ENCODE measurements at places on chromosomes 3 and 15. TPM values are rescaled to one million over a fixed set of nuclear protein-coding genes. Genes with fewer than 3 reads are reported as not detected.
A peak's percentile ranks its signal among the peaks of the same experiment; 100 is the strongest.

CATSPER2 gene
- total RNA-seq: 1.2 TPM

RHO gene
- total RNA-seq: not detected

CFAP91 gene
- total RNA-seq: 0.44 TPM

NMNAT3 gene
- 10.7 TPM for total RNA-seq

SEC62 gene
- total RNA-seq: 76.5 TPM

DNA sequence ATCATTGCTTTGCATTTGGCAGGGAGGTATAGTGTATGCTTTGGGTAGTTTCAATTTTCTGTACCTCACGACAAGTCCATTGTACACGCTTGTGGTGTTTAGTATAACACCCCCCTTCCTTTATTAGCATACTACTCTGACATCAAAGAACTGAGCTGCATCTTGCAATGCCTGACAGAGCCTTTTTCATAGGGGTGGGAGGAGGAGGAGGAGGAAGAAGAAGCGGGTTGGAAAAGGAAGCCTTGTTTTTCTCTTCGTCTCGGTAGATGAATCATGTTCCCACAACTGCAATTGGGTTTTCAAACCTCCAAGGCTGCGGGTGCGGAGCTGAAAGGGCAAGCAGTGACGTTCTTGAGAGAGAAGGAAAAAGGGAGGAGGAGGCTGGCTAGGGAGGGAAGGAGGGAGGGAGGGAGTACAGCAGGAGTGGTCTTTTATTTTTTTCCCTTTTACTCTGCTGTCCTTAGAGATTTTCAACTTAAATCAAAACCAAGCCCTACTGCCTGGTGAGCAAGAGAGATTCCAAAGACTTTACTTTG is 175.7 kb downstream of the KLHL25 start:
- H3K4me1 ChIP-seq: peaks cover 100% of the 10 kb centered on the region
- no peaks in the 10 kb centered on the region for H3K36me3 ChIP-seq
- peak overlapping the region; percentile 83 for H3K27ac ChIP-seq
- DNase-seq: peak; percentile 74
- no peaks in the 10 kb centered on the region for H3K27me3 ChIP-seq

DNA sequence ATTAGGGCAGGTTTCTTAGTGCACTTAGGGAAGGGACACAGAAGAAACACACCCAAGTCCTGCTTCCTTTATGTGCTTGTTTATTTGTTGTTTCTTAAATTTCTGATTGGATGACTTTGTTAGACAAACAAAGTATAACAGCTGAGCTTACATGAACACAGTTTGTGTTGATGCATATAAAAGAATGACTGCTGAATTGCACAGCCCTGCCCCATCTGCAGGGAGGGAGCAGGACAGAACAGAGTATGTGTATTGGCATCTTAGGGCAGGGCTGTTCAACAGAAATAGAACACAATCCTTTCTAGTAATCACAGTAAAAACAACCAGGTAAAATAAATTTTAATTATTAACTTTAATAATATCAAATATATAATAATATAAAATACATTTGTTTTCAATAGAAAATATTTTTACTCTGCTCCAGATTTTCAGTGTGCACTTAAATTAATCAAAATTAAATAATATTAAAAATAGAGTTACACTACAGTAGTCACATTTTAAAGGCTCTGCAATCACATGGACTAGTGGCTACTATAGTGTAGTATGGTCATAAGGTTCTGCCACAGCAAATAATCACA is 198.4 kb downstream of the ZNF621 start:
- H3K27ac ChIP-seq: no peak overlapping the region
- H3K27me3 ChIP-seq: no peaks in the 10 kb centered on the region
- no peak overlapping the region for H3K4me3 ChIP-seq
- no peaks in the 10 kb centered on the region for H3K36me3 ChIP-seq
- H3K4me1 ChIP-seq: no peaks in the 10 kb centered on the region

DNA sequence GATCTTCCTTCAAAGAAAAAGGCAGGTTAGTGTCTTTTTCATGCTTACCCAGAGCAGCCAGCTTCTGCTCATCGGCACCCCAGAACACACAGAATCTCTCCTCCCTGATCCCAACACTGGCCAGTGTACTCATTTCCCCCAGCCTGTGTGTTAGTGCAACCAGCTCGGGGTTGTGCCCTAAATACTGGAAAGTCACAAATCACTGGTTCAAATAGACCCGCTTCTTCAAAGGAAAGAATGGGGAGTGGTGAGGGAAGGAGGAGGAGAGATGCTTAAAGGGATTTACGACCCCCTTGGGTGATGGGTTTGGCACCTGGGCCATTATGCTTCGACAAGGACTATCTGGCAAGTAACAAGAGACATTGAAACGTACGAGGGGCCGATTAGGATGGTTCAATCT is 114.0 kb downstream of the FOXB1 start:
- no peak for DNase-seq
- no peak overlapping the region for H3K27ac ChIP-seq
- no peak overlapping the region for H3K4me3 ChIP-seq
- no peaks in the 10 kb centered on the region for H3K36me3 ChIP-seq
- no peaks in the 10 kb centered on the region for H3K4me1 ChIP-seq
- peaks cover 86% of the 10 kb centered on the region for H3K27me3 ChIP-seq

DNA sequence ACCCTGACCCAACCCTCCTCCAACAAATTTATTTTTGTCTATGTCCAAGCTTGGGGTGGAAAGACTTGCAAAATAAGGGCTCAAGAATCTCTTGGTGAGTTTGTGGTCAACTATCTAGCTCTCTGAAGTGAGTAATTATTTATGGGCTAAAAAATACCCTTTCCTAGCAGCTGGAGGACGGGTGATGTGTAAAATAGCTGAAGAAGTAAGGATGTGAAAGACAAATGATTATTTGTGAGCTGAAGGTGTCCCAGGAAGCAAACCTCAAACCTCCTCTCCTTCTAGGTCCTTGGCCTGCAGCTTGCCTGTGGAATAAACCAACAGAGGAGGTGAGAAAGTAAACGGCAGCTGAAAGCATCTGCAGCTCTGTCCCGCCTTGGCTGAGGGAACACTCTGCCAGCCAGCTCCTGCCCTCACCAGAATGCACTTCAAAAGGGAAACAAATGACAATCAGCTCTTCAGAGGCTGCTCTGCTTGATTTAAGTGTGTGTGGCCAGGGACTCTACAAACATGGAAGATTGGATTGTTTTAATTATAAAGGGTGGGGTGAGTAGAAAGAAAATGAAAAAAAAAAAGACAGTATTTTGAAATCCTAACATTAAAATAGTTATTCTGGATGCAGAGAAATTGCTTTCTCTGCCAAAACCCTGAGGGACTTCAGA is 60.3 kb downstream of the TM4SF4 start:
- H3K27ac ChIP-seq: peak overlapping the region; percentile 41

DNA sequence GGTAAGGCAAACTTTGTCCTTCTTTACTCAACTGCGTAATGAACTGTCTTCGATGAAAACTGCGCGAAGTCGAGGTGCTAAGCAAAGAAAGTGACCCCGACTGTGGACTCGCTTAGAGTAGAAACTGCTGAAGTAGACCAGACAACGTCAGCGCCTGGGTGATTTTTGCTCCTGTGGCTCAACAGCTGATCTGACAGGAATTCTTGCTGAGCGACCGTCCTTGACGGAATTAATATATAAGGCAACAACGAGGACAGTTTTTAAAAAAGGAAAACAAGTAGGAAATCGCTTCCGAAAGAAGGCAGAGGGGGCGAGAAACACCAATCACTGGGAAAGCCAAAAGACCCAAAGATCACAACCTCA is 541 bp downstream of the RPS27L start:
- H3K27ac ChIP-seq: peak overlapping the region; percentile 97
- H3K4me3 ChIP-seq: peak overlapping the region; percentile 78
- peaks cover 56% of the 10 kb centered on the region for H3K4me1 ChIP-seq
- peaks cover 38% of the 10 kb centered on the region for H3K36me3 ChIP-seq
- DNase-seq: peak; percentile 28
- no peaks in the 10 kb centered on the region for H3K27me3 ChIP-seq

- H3K4me3 ChIP-seq: no peak overlapping the region
- H3K4me1 ChIP-seq: no peaks in the 10 kb centered on the region
- H3K27me3 ChIP-seq: no peaks in the 10 kb centered on the region
These were observed 24.0 kb upstream of the AADAC start for GRCh38 chr3:151789853-151790463.

GRCh38 chr15:58690703-58691102 is 58.8 kb downstream of the ADAM10 start:
- no peaks in the 10 kb centered on the region for H3K36me3 ChIP-seq
- no peak overlapping the region for H3K4me3 ChIP-seq
- no peak overlapping the region for H3K27ac ChIP-seq
- peaks cover 41% of the 10 kb centered on the region for H3K4me1 ChIP-seq
- DNase-seq: no peak

GRCh38 chr3:194521510-194522260 is 34.9 kb upstream of the ATP13A3 start:
- H3K27ac ChIP-seq: no peak overlapping the region
- H3K4me1 ChIP-seq: peaks cover 15% of the 10 kb centered on the region
- DNase-seq: no peak
- no peaks in the 10 kb centered on the region for H3K36me3 ChIP-seq
- no peaks in the 10 kb centered on the region for H3K27me3 ChIP-seq

DNA sequence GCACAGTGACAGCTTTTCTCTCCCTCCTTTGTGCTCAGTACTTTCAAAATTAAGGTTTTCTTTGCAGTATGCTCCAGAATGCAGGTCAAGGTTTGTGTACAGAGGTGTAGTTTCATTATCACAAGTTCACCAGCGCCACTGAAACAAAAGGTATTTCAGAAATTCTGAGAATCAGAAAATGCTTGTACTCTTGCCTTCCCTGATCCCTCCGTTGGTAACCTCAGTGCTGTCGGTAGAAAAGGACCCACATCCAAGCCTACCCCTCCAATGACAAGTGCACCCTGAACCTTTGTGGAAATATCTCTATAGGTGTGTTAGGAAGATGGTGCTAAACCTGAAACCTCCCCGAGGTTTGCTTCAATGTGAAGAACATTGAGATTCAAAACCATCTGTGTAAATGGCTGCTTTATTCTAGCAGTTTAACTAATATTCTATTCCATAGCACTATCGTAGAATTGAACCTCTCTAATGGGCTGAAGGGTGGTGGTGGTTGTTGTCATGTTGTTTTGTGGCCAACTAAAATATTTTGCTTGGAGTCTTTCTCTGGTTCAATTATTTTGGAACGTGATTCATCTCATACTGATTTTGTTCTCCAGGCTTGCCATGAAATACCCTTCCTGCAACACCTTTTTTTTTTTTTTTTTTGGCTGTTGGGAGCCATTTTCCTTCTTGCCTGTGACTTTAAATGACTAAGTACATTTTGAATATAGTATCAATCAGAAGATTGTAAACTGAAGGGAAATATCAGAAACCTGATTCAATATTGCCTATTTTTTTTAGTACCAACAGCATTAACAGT is 20.7 kb downstream of the ZBTB38 start:
- no peak overlapping the region for H3K27ac ChIP-seq
- H3K27me3 ChIP-seq: no peaks in the 10 kb centered on the region
- peaks cover 28% of the 10 kb centered on the region for H3K36me3 ChIP-seq
- H3K4me3 ChIP-seq: no peak overlapping the region
- peaks cover 32% of the 10 kb centered on the region for H3K4me1 ChIP-seq
- no peak for DNase-seq

DNA sequence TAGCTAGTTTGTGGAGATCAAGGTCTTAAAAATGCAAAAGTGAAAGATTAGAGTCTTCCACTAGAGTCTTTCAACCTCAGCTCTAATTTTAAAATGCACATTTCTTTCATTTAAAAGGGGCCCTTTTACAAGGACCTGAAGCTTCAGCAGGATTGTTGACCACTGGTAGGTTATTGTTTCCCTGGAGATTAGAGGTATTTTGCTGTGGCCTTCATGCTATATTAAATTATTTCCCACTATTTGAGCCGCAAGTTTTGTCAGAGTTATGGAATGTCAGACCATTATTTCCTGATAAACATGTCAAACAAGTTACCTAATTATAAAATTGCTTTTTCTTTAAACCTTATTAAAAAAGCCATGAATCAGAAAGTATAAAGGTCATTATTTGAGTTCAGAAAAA is 103.1 kb upstream of the CCNL1 start:
- no peaks in the 10 kb centered on the region for H3K36me3 ChIP-seq
- no peaks in the 10 kb centered on the region for H3K4me1 ChIP-seq
- H3K27ac ChIP-seq: no peak overlapping the region
- no peak overlapping the region for H3K4me3 ChIP-seq
- DNase-seq: no peak
- no peaks in the 10 kb centered on the region for H3K27me3 ChIP-seq

All from left ventricle myocardium inferior (tissue), 1 donor.